Prostate gland (tissue), 2 donors: ENCODE measurements at places on chromosomes 4 and X.

DNA sequence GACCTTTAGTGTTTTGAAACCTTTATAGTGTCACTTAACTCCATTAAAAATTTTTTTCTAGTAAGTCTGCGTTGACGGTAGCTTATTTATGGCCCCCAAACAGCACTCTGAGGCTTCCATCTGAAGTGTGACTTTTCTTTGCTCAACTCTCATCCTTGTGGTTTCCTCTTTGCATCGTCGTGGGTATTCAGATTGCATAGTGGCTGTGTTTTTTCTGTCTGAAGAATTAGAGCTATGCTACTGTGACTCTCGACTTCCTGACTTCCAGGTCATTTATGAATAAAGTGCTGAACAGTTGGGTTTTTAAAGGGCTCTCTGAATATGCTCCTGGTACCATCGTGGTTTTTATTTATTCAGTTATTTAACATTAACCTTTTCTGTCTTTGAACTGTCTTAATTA lies 44.9 kb downstream of the JADE1 start:
- no peak for DNase-seq

- no peak for DNase-seq
These were observed 22.2 kb downstream of the ARHGAP10 start for GRCh38 chr4:147754037-147754445.

DNA sequence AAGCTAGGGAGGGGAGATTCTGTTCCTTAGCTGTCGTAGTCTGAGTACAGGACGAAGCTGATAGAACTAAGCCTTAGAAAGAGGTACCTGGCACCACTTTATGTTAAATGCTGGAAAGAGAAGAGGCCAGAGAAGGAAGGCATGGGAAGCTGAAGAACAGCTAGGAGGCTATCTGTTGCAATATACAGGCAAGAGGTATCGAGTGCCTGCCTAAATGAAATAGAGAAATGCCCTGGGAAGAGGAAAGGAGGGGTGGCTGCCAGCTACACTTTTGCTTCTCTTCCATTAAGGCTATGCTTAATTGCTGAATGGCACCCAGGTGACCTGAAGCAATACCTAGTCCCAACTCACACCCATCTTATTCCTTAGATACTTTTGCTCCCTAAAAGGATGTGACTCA lies 380.4 kb upstream of the FGF13 start:
- DNase-seq = no peak

- DNase-seq = peak; percentile 18
These were observed 672 bp downstream of the TCEAL3 start for GRCh38 chrX:103608306-103608963.

GRCh38 chr4:3335385-3335784 lies 42.6 kb downstream of the RGS12 start:
- no peak for DNase-seq

GRCh38 chr4:22515145-22515887 lies 550 bp downstream of the ADGRA3 start:
- DNase-seq = peak; percentile 73

GRCh38 chrX:44317181-44317580 lies 26.3 kb downstream of the EFHC2 start:
- DNase-seq = no peak

DNA sequence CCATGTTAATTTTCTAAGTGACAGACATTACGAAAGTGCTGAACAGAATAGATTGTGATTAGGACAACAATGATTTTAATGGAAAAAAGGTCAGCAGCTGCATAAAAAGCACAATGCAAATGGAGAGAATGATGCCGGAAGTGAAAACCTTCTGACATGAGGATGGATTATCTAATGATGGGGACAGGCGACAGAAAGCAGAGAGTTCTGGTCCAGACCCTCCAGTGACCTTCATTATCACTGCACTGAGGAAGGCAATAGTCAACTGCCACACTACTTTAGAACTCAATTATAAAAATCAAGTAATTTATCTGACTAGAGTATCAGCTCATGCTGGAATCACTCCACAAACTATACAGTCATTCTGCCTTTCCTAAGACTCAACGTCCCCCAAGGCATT lies 746.1 kb upstream of the EPHA5 start:
- no peak for DNase-seq

- no peak for DNase-seq
These were observed 11.3 kb upstream of the DRP2 start for GRCh38 chrX:101208152-101208905.

GRCh38 chr4:10673817-10674369 lies 10.7 kb downstream of the CLNK start:
- DNase-seq = no peak

GRCh38 chr4:76624241-76624681 lies 189.2 kb downstream of the SHROOM3 start:
- DNase-seq = no peak

DNA sequence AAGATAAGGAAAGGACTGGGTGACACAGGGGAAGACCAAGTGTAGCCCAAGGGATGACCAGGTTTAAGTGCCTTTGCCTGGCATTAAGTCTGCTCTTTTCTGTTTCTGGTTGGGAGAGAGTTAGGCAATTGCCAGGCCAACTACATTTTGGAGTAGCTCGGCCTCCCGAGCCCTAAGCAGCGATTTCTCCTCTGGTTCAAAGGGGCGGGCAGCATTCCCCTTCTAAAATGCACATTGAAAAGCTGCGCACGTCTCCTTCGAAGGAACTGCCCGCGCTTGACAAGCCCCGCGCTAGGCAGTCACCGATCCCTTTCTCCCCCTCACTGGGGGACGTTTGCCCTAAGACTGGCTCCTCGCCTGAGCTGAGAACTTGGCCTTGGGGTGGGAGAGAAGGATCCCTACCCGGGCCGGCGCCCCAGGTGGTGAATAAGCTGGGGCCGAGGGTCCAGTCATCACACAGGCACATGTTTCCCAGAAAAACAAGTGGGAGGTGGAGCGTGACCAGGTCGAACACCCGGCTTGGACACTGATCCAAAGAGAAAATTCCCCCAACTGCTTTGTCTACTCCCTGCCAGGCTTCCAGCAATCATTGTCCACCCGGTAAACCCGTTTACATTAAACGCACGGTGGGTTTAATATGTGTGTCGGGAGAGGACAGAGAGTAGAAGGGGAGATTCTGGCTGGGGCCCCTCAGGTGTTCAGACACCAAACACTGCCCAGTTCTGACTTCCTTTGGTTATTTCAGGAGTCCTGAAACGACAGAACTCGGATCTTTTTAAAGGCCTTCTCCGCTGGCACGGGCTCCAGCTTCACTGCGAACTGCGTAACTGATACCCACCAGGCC lies 4.0 kb downstream of the ARX start:
- DNase-seq = no peak

DNA sequence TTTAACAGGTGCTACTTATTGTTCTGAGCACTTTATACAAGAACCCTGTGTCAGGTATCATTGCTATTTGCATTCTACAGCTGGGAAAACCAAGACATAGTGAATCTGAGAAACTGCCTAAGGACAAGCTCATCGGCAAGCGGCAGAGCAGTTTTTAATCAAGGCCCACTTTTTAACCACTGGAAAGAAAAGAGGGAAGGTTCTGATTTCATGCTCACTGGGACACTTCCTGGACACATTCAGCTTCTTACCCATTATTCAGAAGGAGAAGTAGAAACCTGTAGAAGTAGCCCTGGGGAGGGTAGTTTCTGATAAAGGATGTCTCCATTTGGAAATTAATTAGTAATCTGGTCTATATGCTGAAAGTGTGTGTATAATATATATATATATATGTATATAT lies 2.5 kb upstream of the LNX1 start:
- DNase-seq = no peak

- no peak for DNase-seq
These were observed 33.0 kb downstream of the GALNTL6 start for GRCh38 chr4:171846232-171846631.

GRCh38 chr4:105147016-105147552 lies 408 bp downstream of the TET2 start:
- no peak for DNase-seq

DNA sequence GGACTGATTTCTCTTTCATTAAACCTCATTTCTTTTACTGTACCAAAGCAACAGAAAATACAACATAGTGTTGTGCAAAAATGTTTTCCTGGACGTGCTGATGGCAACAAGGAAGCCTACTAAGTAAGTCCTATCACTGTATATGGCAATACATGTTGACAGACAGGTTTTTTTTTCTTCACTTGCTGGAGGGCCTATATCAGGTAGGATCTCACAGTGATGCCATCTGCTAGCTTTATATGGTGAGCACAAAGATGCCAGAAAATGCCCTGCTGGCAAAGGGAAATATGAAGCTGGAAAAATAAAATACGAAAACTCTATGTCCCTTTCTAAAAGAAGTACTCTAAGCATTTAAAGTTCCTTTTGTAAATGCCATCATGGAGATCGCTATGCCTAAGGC lies 119.0 kb upstream of the PDLIM3 start:
- DNase-seq = no peak

- no peak for DNase-seq
These were observed 1192.6 kb downstream of the C4orf33 start for GRCh38 chr4:130288576-130288975.

- no peak for DNase-seq
These were observed 48.3 kb upstream of the NOCT start for GRCh38 chr4:138967313-138967712.

- no peak for DNase-seq
These were observed 12.2 kb downstream of the CETN2 start for GRCh38 chrX:152818356-152818755.

GRCh38 chr4:86452422-86452891 lies 92.6 kb upstream of the MAPK10 start:
- DNase-seq = no peak

DNA sequence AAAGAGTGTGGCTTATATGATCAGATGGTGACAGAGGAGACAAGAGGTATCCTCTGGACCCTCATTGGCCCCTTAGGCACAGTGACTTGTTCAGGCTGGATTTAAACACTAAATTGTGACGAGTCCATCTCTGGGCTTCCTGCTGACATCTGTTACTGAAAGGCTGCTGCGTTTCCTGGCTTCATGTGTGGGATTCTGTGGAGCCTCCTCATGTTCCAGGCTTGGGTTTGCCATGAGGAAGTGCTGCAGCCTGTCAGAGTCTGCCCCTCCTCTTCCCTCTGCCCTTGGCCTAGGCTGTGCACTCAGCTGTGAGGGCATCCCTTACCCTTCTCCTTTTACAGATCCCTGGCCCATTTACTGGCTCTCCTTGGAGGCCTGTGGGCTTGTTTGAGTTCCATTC lies 159.1 kb upstream of the TTC29 start:
- no peak for DNase-seq

DNA sequence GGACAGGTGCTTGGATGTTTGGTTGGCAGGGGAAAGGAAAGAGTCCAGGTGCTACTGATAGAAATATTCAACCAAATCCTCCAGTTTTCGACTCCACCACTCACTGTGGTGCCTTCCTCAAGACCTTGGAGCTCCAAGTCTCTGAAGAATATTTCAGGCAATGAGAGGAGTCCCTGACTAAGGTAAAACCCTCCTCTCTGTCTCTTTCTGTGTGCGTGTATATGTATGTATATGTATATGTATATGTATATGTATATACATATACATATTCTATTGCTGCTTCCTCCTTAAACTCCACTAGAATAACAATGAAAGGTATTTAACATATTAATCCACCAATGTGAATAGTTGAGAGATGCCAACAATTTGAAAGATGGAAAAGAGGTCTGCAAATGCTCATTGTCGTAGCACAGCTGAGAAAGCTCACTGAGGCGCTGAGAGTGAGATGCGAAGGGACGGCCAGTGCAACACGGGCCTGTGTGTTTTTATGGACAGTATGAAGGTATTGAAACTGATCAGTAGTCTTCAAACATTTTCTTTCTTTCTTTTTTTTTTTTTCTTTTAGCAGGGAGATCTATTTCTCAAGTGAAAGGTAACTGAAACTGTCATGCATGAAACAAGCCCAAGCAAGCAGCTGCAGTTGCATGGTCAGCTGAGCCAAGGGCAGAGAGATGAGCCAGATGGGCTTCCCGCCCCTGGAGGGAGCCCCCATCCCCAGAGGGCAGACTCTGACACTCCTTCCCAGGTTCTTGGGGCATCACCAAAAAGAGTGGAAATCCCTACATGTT lies 41.1 kb upstream of the HS3ST1 start:
- no peak for DNase-seq

DNA sequence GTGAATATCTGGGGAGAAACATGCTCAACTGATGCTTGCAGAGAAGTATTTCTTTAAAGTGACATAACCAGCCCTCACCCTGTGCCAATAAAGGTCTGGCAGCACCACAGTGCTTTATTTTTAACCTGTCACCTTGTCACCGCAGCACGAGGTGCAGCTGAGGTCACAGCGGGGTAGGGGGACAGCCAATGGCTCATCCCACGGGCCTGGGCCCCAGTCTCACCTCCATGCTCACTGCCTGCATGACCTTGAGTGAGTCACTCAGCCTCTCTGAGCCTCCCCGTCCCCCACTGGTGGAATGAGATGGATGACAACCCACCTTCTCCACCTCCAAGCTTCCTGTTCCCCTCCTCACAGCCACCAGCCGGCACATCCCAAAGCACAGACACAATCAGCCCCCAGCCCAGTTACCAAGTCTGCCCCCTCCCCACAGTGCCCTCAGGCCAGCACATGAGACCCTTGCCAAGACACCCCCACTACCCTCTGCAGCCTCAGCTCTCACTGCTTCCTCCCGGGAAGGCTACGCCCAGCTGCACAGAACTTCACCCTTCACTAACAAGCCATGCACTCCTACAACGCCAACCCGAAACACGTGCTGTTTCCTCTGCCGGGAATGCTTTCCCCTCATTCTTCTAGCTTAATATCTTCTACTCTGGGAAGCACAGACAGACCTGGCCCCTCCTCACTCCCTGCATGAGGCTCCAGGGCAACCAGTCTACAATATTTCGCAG lies 24.9 kb upstream of the MAN2B2 start:
- no peak for DNase-seq

- DNase-seq = no peak
These were observed 172.7 kb upstream of the LNX1 start for GRCh38 chr4:53763813-53764597.

DNA sequence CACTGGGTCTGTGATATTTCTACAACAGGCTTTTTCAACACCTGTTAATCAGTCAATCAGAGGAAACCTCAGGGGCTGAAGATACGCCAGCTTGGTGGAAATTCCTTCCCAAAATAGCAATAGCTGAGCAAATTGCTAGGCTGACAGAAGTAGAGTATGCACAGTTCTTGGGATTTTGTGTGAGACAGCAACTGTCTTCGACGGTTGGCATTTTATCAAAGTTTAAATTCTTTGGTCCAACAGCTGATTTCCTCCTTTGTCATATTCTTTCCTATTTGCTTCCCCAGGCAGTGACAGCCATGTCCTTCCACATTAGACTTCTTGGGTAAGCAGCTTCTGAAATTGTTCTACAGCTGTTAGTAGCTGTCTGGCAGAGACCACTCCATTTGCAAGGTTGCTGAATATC lies 8.0 kb upstream of the PALLD start:
- DNase-seq = no peak

DNA sequence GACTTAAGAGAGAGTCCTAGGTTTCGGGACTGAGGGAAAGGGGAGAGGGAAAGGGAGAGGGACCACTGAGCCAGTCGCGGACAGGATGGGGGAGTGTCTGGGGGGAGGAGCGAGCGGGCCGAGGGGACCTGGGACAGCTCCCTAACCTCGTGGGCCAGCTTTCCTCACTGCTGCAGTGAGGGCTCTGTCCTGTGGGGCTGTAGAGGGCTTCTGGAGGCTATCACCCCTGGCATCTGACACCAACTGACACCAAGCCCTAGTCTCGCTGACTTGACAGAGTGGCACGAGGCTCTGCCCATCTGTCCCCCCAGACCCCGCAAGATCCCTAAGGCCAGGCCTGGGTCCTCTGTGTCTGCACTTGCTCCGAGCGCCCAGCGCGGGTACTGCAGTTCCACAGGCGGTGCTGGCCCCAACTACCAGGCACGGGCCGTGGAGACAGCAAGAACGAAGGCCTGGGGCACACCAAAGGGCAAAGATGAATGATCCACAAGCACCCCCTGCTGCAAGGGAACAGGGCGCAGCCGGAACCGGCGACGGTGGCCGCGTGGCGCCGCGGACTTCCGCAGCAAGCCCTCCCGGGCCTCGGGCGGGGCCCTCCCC lies 465 bp downstream of the HAUS7 start:
- no peak for DNase-seq
